GM19239 (cell line): ENCODE measurements at places on chromosomes 12 and 14.

DNA sequence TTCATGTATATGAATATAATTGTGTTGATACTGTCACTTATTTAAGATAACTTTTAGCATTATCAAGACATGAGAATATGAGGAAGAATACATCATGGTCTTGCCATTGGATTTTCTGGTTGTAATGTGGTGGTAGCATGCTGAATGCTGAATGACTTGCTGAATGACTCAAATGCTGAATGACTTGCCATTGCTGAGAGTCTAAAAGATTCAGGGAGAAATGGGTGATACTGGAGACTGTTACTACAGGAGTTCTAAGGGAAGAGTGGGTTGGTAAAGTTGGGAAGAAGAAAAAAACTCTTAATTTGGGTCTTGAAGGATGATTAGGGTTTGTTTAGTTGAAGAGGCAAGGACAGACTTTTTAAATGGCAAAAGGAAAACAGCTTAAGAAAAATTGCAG is 72.1 kb upstream of the MANSC4 start:
- DNase-seq, result no peak

- DNase-seq, result no peak
Measured at GRCh38 chr12:129588142-129588541, 315.7 kb downstream of the TMEM132D start.

DNA sequence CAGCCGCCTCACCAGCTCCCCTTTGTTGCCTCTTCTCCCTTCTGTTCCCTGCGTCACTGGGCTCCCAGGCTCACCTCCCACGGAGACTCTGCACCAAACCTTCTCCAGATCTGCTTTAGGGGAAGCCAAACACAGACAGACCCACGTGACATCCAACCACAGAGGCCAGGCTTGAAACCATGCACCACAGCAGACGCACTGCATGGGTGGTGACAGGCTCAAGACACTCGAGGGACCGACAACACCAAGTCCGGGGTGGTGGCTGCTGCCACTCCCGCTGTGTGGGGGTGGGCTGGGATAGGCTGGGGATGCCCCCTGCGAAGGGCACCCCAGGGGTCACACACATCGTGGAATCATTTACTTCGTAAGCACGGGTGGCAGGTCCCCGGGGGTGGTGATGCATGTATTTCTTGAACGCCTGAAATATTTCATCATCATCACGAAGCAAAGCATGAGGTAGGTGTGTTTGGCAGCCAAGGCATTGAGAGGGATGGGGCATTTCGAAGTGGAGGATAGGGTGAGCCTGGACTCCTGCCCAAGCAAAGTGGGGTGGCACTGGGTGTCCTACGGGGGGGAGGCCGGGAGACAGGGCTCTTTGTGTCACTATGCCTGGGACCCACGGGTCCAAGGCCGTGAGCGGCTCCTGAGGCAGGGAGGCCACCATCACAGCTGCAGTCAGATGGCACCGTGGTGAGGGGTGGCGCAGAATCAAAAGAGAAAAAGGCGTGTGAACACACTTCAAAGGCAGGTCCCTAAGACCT is 66.8 kb upstream of the RFLNA start:
- no peak for DNase-seq

- no peak for DNase-seq
Measured at GRCh38 chr12:26359576-26359975, 164.2 kb downstream of the SSPN start.

GRCh38 chr12:51450806-51451205 is 26.2 kb downstream of the SLC4A8 start:
- no peak for DNase-seq

DNA sequence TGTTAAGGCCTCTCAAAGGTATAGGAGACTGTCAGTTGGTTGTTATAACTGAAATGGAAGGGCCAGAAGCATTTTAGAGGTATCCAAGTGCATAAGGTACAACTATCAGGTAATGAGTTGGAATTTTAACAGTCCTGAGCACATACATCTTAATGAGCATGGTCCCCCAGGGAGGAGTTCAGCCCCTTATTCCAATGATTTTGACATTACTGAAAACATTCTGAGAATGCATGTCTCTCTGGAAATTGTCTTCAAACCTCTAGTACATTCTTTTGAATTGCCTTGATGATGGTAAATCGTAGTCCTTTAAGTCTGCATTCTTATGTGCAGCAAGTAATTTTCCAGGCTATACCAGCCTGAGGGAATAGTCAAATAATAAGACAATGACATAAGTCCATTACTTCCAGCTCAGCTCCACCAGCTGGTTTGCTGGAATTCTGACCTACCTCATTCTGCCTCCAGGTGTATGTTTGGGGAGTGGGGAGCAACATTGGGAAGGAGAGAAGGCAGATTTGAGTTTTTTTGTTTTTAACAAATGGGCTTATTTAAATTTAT is 239.2 kb downstream of the MSRB3 start:
- no peak for DNase-seq

GRCh38 chr12:57615637-57616036 is 4.4 kb downstream of the ARHGEF25 start:
- DNase-seq, result no peak

DNA sequence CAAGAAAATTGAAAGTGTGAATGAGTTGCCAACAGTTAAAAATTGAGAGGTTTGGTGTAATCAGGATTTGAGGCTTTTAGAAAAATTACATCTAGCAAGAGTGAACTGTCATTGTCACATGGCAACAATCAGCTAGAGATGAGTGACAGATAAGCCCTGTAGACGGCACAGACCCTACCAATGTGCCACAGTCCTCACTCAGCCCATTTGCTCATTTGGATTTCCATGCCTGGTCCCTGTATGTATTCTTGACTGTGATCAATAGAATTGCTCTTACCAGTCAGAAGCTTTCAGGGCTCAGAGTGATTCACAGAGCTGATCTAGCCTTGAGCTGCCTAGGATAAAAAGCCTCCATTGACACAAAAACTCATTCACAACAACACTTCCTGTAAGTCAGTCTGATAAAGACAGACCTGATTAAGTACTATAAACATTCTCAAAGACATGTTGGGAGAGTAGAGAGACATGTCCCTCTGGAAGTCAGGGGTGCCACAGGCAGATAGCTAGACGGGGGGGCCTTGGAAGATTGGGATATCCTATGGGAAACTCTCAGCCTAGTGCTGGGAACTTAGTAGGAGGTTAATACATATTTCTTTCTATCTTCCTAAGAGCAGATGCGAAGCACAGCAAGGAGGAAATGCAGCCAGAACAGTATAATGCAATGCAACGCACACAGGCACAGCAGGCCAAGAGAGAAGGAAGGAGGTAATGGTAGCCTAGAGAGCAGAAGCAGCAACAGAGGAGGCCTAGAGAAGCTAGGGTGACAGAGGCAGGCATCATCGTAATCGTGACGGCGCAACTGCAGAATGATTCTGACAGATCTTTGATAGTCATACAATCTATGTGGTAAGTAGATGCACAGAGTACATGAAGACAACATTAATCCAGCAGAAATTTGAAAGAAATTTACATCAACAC is 2.0 kb upstream of the PELI2 start:
- no peak for DNase-seq

- DNase-seq, result no peak
Measured at GRCh38 chr14:101736071-101736470, 25.4 kb upstream of the PPP2R5C start.

- no peak for DNase-seq
Measured at GRCh38 chr12:113479216-113479589, 7.5 kb upstream of the LHX5 start.

- DNase-seq, result no peak
Measured at GRCh38 chr12:130053651-130054069, 108.6 kb upstream of the FZD10 start.

DNA sequence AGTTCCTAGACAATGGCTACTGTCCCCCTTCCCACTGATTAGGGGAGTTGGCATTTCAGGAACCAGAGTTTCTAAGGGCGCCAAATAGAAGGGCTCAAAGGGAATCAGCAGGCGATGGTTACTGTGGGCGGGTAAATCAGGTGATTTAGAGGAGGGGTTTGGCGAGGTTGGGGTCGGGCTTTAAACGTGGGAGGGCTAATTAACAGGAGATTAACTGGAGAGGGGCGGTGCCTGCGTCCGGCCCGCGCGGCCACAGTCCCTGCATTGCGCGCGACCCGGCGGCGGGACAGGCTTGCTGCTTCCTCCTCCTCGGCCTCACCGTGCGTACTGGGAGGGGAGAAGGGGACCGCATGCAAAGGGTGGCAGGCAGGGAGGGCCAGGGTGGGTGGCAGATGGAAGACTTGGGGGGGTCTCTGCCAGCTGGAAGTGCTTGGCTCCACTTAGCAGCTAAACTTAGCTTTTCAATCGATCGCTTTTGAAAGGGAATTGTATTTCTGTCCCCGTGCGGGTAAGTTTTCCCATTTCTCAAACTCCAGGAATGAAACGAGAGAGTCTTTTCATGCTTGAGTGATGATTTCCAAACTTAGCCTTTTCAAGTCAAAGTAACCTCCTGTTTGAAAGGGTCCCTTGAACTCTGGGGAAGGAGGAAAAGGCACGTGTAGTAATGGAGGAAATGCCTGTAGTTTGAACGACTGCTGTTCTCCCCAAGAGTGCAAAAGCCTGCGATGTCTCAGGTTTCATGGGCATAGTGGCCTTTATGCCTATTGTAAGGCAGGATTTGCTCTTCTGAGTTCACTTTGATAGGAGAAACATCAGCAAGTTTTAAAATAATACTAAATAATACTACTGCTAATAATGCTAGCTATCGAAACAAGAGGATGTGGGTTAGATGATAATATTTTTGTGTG is at the start of gene MGST1:
TSS of gene MGST1 (plus strand) at position 255 of the 908 bp plus-strand sequence. CDS start 6,608 bp downstream, outside the sequence.
- peak; percentile 2 for DNase-seq

DNA sequence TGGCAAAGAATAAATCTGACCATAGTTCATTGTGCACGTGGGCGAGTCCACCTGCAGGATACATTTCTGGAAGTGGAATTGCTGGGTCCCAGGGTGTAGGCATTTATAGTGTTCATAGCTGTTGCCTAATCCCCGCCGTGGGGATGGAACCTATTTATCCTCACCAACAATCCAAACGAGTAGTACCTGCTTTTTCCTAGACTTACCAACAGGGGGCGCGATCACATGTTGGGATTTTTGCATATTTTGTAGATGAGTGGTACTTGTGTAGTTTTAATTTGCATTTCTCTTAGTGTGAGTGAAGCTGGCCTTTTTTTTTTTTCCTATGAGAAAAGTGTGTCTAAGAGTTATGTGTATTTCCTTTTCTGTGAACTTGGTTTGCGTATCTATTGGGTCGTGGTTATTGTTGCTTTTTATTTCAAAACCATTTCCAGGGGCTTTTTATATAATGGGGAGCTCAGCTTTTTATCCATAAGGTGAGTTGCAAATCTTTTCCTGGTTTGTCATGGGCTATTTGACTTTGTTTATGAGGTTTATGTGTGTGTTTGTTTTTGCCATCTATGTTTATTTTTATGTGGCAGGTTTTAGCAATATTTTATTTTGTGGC is 67.2 kb downstream of the CCDC92 start:
- peak; percentile 49 for DNase-seq

DNA sequence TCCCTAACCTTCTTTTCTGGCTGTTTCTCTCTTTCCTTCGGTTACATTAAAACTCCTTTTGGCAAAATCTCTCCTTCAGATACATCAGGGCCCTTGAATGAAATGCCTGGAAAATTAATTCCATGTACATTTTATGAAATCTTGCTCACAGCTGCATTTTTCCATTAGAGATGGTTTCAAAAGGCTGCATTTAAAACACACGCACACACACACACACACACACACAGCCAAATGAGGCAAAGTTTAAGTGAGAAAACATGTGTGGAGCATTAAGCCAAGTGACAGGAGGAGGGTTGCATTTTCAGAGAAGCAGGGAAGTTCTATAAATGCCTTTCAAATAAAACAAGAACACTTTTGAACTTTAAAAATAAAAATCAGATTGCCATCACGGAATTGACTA is 216.4 kb downstream of the LRIG3 start:
- DNase-seq, result no peak

GRCh38 chr14:30108975-30109700 is 181.5 kb upstream of the PRKD1 start:
- DNase-seq, result no peak

- no peak for DNase-seq
Measured at GRCh38 chr12:29023436-29024076, 125.5 kb upstream of the FAR2 start.

DNA sequence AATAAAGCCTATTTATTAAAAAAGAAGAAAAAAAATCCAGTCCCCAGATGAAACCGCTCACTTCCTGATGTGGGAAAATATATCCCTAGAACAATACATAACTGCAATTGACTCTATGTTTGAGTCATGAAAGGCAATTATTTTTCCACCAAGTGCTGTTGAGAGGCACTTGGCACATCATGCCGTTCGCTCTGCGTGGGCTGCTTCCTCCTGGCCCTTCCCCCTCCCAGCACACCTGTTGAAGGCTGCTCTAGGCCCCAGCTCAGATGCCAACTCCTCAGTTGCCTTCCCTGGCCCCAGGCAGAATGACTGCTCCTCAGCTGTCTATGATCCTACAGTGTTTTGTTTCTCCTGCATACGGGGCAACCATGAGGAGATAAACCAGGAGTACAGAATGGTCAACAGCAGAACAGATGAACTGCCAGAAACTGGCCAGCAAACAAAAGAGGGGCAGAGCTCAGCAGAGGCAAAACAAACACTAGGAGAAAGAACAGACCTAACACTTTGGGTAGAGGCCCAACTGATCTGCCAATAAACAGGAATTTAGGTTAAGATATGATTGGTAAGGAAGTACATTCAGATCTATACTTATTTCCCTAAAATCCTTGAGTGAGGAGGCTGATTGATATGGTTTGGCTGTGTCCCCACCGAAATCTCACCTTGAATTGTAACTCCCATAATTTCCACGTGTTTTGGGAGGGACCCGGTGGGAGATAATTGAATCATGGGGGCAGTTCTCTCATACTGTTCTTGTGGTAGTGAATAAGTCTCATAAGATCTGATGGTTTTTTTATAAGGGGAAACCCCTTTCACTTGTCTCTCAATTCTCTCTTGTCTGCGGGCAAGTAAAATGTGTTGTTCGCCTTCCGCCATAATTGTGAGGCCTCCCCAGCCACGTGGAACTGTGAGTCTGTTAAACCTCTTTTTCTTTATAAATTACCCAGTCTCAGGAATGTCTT is 58.6 kb downstream of the SLC38A1 start:
- DNase-seq, result no peak

DNA sequence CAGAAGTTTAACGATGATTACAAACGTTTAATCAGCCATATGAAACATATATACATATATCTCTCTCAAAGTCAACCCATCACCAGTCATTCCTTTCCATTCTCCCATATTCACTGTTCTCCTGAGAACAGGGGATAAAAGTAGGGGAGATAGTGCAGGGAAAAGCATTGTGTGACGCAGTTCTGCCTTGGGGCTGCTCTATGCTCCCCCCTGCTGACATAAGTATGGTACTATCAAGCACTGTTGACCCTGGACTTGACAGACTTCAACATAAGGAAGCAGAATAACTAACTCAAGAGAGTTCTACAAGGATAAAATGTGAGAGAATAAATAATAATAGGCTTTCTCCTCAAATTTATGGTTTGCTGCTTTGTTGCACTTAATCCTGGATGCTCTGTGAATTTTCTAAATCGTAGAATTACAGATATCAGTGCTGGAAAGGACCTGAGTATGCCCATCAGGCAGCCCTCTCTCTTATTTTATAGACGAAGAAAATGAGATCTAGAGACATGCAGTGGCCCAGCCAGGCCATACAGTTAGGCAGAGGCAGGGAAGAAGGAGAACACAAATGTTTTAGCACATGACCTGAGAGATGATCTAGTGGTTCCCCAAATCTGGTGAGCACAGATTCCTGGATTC is 87.2 kb downstream of the SCN8A start:
- DNase-seq, result peak; percentile 30
